Right ventricle myocardium inferior (tissue), 1 donor: ENCODE measurements at places on chromosomes 4 and X.
A peak's percentile ranks its signal among the peaks of the same experiment; 100 is the strongest.

DNA sequence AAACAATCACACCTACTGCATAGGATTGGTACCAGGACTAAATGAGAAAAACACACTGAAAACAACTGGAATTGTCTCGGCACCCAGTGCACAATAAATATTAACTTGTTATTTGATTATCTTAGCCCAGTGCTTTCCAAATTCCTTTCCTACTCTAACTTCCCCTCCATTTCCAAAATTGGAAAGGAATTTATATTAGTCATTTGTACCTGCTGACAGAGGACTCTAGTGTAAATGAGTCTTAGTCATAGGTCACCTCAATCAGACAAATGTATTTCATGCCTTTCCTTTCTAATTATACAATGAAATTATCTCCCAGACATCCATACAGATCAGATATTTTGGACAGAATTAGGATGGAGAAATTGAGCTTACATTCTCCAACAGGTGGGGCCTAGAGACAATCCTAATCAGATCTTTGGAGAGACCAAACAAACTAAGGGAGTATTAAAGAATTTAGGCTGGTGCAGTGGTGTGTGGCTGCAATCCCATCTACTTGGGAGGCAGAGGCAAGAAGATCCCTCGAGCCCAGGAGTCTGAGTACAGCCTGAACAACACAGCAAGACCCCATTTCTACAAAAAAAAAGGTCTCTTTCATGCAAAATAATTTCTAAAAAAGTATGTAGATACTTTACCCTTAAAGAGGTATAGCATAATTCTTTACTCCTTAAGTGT is 10.1 kb downstream of the SH3D19 start:
- no peak for DNase-seq

GRCh38 chrX:154980330-154981115 is 42.0 kb downstream of the F8 start:
- no peak for DNase-seq

DNA sequence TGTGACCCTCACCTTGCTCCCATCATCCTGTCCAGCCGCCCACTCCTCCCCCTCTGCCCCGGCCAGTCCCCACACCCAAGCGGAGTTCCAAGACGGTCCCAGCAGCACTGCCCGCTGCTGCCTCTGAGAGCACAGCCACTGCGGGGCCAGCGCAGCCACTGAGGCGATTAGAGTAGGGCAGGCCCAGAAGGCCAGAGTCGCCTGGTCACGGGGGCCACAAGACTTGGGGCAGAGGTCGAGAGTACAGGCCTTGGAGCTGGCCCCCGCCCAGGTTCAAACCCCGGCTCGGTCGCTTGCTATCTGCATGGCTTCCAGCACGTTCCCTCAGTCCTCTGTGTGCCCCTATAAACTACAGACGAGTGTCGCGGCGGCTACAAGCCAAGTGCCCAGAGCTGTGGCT is 53.2 kb upstream of the ADRA2C start:
- peak; percentile 70 for DNase-seq

DNA sequence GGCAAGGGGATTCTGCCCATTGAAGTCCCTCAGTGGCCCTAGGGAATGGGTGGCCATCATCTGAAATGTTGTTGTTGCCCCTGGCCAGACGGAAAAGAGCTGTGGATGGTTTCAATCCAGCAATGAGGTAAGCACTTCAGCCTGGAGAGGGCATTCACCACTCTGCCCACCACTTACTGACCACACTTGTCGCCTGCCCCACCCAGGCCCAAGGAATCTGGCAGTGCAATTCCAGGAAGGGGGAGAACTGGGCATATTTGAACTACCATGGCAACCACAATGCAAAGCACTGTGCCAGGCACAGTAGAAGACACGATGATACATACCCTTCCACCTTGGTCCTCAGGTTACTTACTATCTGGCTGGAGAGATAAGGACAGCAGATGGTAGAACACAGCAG is 161.6 kb downstream of the PDGFRA start:
- DNase-seq, result no peak

DNA sequence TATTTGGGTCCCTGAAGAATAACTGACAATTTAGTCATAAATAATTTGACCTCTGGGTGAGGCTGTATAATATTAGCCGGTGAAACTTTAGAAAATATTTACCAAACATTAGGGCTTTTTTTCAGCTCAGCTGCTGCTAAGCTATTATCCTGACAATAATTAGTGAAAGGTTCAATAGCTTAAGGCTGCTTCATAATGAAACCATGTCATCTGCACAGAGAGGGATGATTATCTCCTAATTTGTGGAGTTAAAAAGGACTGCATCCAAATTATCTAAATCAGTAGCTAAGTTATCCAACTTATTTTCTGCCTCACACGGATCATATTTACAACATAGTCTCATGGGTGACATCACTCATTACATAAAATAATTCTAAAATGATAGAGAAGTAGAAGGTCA is 1249.8 kb downstream of the RAPGEF2 start:
- no peak for DNase-seq

DNA sequence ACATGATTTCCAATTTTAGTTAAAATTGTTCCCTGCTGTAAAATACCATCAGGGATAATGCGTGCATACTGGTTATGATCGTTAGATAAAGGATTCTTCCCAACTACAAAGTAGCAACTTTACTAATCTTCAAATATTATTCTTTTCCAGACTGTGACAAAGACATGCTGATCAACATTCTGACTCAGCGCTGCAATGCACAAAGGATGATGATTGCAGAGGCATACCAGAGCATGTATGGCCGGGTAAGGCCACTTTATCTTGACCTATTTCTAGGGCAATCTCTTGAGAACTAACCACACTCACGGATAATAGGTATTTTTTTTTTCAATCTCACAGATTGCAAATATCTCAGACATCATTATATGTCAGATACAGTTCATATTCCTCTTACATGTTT is 47.0 kb downstream of the ANXA10 start:
- no peak for DNase-seq

- no peak for DNase-seq
These were observed 410.0 kb upstream of the NR3C2 start for GRCh38 chr4:148852092-148852699.

GRCh38 chr4:76388160-76388908 is 32.6 kb downstream of the CCDC158 start:
- DNase-seq, result peak; percentile 44

DNA sequence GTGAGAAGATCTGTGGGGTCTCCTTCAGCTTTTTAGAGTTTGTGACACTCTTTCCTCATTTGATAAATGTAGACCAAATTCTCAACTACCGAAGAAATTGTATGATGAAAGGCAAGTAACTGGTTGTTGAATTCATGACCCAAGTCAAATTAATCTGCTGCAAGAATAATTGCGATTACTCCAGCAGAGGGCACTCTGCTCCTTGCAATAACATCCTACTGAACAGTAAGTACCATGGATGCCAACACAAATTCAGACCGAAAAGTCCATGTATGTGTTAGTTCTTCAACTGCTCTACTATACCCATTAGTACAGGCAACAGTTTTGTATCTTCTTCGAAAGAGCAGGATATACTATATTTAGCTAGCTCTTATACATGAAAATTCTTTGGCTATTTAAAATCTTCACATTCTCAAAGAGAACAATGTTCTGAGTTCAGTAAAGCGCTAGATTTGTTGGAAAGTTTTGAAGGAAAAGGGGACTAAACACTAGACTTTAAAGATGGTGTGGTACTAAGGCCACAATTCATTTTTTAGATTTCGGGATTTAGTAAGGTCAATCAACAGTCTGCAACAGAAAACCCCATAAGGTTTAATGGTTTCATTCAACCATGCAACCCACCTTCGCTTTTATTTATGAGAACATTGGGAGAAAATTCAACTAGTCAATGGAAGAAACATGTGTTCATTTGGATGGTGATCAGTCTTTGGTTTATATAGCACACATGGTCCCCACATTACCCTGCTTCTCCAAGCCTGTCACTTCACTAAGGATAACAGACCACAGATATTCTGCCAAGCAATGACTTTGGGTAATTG is 105.4 kb upstream of the TBC1D9 start:
- no peak for DNase-seq

DNA sequence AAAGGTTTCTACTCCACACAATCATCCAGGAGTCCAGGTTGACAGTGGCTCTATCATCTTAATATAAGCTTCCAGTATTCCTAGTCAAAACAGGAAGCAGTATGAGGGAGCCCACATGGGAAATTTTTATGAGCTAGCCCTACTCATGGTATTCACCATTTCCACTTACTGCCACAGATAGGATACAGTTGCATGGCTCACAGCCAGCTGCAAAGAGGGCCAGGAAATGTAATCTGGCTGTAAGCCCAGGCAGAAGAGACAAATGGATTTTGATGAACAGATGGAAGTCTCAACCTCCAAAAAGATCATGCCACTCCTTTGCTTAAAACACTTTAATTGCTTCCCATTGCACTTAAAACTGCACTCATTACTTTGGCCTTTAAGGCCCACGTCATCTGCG is 150.6 kb downstream of the ADAMTS3 start:
- DNase-seq, result no peak

DNA sequence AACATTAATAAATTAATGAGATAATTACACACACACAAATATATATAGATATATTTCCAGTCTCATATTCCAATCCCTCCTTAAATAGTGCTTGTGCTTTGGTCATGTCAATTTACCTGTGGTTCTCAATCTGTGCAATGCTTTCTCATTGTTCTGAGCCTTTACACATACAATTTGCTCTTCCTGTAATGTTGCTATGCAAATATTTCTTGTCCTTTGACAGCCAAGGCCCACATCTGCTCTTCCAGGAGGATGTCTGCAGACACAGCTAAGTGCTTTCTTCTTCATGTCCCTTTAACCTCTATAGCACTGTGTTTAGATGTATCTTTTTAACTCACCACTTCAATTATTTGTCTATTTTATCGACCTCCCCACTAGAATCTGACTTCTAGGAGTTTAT is 67.3 kb upstream of the RAPGEF2 start:
- no peak for DNase-seq

GRCh38 chr4:67124716-67125115 is 420.6 kb downstream of the CENPC start:
- DNase-seq, result no peak

GRCh38 chrX:1248331-1249061 is 20.1 kb upstream of the CSF2RA start:
- no peak for DNase-seq

GRCh38 chrX:100812216-100813158 is 7.7 kb upstream of the CSTF2 start:
- no peak for DNase-seq

- no peak for DNase-seq
These were observed 408.3 kb downstream of the HNRNPD start for GRCh38 chr4:81965454-81965853.

DNA sequence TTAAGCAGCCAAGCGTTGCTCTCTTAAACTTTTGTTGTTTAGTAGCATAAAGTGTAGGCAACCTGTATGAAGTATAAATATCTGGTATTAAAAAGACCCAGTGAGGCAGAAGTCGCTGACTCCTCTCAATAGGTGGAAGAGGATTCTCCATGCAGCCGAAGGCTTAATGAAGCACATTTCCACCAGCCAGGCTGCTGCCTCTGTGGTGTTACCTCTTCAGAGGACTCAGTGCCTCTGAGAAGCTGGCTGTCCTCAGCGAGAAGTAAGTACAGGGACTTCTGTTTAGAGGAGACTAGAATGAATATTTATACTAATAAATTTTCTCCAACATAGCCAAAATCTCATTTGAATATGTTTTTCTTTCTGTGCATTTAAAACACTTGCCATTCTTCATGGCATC is 6.0 kb downstream of the SORBS2 start:
- no peak for DNase-seq

- DNase-seq, result no peak
These were observed 136.2 kb downstream of the CFAP299 start for GRCh38 chr4:80471756-80472155.

DNA sequence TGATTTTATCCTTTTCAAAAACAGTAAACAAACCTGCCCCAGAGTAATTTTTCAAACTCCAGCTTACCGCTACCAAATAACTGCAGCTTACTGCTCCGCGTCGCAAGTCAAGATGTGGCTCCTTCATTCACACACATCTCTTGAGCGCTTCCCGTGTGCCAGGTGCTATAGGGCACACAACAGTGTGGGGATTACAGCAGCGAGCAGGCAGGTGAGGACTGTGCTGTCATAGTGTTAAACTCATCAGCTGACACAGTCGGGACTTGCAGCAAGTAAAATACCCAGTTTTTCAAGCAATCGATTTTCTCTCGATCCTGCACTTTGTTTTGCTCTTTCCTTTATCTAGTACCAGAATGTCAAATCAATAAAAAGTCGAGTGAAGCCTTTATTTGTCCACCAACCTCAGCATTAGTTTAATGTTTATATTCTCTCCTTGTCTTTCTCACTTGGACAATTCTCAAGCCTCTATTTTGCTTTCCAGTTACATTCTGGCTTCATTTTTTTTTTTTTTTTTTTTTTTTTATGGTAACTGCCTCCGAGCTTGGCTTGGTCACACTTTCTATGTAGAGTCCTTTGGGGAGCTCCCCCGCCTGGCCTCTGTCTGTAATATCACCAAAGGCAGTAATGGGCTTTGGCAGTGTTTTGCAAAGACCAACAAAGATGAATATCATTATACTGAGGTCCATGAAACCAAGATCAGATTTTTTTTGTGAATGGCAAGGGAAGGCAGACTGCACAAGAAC is 8.3 kb upstream of the ASB5 start:
- DNase-seq, result no peak

DNA sequence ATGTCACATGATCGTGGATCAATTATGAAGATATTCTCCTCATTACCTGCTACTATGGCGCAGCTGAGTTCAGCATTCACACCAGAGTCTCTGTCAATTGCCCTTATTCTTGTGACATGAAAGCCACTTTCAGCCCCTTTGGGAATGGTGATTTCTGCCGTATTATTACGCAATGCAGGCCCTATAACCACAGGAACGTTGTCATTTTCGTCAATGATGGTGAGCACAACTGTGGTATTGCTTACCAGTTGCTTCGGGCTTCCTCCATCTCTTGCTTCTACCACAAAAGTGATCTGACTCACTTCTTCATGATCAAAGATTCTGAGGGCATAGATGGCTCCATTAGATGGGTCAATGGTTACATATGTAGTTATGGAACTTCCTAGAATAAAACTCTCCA is 2.1 kb downstream of the PCDH18 start:
- DNase-seq, result no peak

DNA sequence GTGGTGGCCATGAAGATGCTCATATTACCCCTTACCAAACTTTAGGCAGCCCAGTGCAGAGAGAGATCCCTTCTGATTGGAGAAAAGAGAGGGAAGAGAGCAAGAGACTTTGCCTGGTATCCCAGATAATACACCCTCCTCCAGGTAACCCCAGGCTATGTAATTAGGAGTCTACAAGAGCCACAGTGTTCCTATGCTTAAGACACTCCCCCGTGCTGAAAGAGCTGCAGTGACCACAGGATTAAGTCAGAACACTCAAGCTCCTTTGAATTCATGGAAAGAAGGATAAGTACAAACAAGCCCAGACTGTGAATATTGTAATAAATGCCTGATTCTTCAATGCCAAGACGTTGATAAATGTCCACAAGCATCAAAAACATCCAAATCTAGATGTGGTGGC is 41.4 kb downstream of the PABPC4L start:
- no peak for DNase-seq

- no peak for DNase-seq
These were observed 388.0 kb upstream of the GALNT7 start for GRCh38 chr4:172780566-172781081.

GRCh38 chrX:19867411-19867732 is 20.0 kb downstream of the SH3KBP1 start:
- DNase-seq, result no peak

GRCh38 chr4:117634716-117635115 is 399.6 kb upstream of the NDST3 start:
- DNase-seq, result no peak

- DNase-seq, result peak; percentile 78
These were observed 755 bp downstream of the ANKRD17 start for GRCh38 chr4:73257651-73258435.
